Stimulated activated CD4-positive, alpha-beta T cell treated with anti-CD3 and anti-CD28 coated beads, Interleukin-1b, Interleukin-23, amount 100 ng/mL, for 1 hour (primary cell): ENCODE measurements at places on chromosomes 2 and 18.

GRCh38 chr2:113169002-113169530 lies 4.7 kb upstream of the PSD4 start:
- DNase-seq = no peak

DNA sequence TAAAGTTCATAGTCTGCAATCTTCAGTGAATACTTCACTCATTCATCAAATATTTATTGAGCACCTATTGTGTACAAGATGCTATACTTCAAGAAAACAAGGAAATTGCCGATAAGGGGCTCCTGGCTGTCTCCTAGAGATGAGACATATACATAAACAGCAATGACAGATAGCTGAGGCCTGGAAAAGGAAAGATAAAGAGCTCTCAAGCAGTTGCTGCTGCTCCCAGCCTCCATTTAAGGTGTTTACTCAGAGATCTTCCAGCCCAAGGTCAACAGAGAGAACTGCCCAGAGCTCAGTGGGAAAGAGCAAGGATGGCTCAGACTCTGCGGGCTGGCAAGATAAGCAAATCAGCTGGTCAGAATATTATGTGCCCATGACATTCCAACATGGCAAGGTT lies 3.3 kb upstream of the SLC14A2 start:
- DNase-seq = no peak

GRCh38 chr2:60796573-60797509 lies 40.8 kb downstream of the PAPOLG start:
- no peak for DNase-seq

- no peak for DNase-seq
Measured at GRCh38 chr18:13353084-13353823, 134.7 kb downstream of the LDLRAD4 start.

DNA sequence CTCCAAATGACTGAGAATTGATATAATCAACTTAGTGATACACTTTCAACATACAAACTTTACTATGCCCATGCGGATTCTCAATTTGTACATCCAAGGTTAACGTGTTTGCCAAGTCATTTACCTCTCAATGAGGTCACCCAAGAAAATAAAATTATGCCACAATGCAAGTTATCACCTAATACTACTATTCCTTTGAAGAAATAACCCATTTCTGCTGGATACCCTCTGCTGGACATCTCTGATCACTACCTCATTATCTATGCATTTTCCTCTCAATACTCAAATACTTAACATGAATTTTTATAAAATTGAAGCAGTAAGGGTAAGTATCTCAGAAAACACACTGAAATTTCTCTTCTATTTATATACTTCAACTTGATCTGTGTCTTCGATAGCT lies 12.7 kb downstream of the HNRNPLL start:
- no peak for DNase-seq

GRCh38 chr18:37316468-37316867 lies 249.1 kb downstream of the CELF4 start:
- DNase-seq = no peak

DNA sequence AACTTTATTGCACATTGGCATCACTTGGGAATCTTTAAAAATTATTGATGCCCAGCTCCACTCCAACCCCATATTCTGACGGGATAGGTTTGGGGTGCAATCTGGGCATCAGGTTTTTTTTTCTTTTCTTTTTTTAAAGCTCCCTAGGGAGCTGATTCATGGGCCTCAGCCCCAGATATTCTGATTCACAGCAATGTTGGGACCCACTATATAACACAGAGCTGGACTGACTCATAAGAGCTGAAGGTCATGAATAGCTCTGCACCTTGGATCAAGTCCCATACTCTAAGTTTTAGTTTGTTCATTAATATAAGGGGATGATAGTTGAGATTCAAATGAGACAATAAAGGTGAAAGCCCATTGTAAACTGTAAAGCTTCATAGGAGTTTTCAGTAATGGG lies 191.1 kb upstream of the REV1 start:
- DNase-seq = no peak
